ENCODE measurements at places on chromosomes 7 and 10. TPM values are rescaled to one million over a fixed set of nuclear protein-coding genes. Genes with fewer than 3 reads are reported as not detected.

Gene POLR2J2
- 19.0 TPM for total RNA-seq

Gene TM9SF3
- total RNA-seq = 81.1 TPM

Gene CYP3A4
- total RNA-seq = not detected

Gene CHN2
- 3.4 TPM for total RNA-seq

Gene PRDX3
- total RNA-seq = 132 TPM

Gene MDH2
- 182 TPM for total RNA-seq

Gene PNLIPRP1
- not detected for total RNA-seq

Gene VSTM2A
- total RNA-seq = not detected

Gene GSAP
- total RNA-seq = 5.3 TPM

Gene EEPD1
- total RNA-seq = 11.5 TPM

Gene C10orf105
- total RNA-seq = 0.61 TPM

Gene AMZ1
- 0.11 TPM for total RNA-seq

Gene GPR15LG
- total RNA-seq = not detected

Gene CFAP43
- total RNA-seq = 0.09 TPM

Gene STOX1
- total RNA-seq = 0.73 TPM

Gene RAB19
- total RNA-seq = 9.5 TPM

Gene TMEM213
- not detected for total RNA-seq

Gene FAM200A
- total RNA-seq = 5.2 TPM

Gene HTR5A
- total RNA-seq = not detected

Gene RSPH10B
- 0.34 TPM for total RNA-seq

Gene KCNIP2
- total RNA-seq = 4.6 TPM

Gene MAGI2
- total RNA-seq = not detected

Gene EBF3
- not detected for total RNA-seq

Gene SUN1
- 61.3 TPM for total RNA-seq

Gene NSUN5
- 50.1 TPM for total RNA-seq

Gene ZNF316
- total RNA-seq = 21.5 TPM

Gene TMEM236
- 0.05 TPM for total RNA-seq

Gene SORCS3
- not detected for total RNA-seq

Gene ZMIZ1
- total RNA-seq = 46.2 TPM

Gene LIPM
- not detected for total RNA-seq

Gene ELMO1
- 139 TPM for total RNA-seq

Gene CAMK2G
- total RNA-seq = 52.5 TPM

Gene PLEKHS1
- not detected for total RNA-seq

Gene RBP3
- total RNA-seq = not detected

Gene DNAJC30
- 8.5 TPM for total RNA-seq

Gene PPRC1
- 70.4 TPM for total RNA-seq

Gene GJD4
- not detected for total RNA-seq

Gene ZNF239
- total RNA-seq = 1.9 TPM
